Activated T-cell treated with anti-CD3 and anti-CD28 coated beads, Interleukin-2, amount 50 U/mL, for 1 hour (primary cell): ENCODE measurements at places on chromosomes 1 and 21.

DNA sequence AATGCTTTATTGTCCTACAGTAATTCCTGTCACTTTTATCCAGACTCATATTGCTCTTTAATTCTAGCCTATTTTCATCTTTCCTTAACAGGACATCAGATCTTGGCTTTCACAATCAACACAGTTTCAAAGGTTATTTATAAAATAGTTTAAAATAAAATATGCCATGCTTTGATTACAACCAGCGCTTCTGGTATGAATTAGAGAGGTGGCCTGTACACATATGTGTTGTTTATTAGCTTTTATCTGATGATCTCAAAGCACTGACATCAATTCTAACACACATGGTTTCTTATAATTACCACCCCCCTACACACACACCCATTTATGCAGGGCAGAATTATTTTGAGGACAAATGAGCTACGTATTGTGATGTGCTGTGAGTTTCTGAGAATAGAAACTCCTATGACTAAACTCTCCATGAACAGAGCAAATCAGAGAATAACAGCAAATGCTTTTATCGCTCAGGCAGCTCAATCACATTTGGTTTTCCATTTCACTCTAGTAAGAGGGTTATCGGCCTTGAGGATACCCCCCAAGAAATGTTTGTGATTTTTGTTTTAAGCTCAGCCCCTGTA lies 18.0 kb downstream of the CD247 start:
- no peak for DNase-seq

GRCh38 chr1:186974774-186975181 lies 146.0 kb downstream of the PLA2G4A start:
- DNase-seq: no peak

DNA sequence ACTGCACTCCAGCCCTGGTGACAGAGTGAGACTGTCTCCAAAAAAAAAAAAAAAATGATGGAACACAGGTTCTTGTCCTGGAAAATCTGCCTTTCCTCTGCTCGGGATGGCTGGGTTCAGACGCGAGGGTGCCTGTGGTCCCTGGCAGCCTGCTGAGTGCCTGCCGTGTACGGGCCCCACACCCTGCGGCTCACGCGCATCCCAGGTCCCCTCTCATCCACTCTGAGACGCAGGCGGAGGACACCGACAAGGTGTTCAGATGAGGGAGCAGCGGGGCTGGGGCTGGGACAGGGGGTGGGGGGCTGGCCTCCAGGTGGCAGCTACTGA lies 4.3 kb upstream of the ANKRD65 start:
- no peak for DNase-seq

- no peak for DNase-seq
Measured at GRCh38 chr1:56531624-56532349, 47.6 kb downstream of the PLPP3 start.

DNA sequence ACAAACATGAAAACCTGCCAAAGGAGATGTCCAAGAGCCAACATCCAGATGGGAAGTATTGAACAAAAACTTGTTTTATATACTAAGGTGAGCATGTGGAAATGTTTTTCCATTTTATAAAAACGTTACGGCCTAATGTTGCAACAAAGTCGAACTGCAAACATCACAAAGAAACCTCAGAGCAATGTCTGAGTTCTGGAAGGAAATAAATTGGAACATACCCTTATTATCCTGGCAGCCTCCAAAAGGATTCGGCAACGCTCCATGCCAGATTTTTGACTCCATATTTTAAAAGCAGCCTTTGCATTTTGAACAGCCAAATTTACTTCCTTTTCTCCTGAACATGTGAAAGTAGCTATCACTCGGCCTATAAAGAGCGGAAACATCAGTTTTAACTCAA lies 3.3 kb downstream of the ALDH9A1 start:
- no peak for DNase-seq

- no peak for DNase-seq
Measured at GRCh38 chr1:190456129-190456528, 21.5 kb downstream of the BRINP3 start.

DNA sequence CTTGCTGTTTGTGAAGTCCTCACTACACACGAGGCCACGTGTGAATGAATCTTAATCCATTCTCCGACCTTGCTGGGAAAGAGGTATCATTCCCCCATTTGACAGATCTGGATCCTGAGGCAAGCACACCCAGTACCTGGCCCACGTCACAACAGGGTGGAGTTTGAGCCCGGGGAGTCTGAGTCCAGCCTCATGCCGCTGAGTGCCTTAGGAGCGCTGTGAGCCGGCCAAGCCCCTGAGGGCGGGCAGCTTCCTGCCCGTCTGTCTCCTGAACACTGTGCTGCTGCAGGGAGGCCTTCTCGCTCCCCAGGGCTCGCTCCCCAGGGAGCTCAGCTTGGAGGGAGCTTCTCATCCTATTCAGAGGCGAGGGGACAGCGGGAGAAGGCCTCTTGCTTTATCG lies 29.7 kb downstream of the SLC45A1 start:
- no peak for DNase-seq

DNA sequence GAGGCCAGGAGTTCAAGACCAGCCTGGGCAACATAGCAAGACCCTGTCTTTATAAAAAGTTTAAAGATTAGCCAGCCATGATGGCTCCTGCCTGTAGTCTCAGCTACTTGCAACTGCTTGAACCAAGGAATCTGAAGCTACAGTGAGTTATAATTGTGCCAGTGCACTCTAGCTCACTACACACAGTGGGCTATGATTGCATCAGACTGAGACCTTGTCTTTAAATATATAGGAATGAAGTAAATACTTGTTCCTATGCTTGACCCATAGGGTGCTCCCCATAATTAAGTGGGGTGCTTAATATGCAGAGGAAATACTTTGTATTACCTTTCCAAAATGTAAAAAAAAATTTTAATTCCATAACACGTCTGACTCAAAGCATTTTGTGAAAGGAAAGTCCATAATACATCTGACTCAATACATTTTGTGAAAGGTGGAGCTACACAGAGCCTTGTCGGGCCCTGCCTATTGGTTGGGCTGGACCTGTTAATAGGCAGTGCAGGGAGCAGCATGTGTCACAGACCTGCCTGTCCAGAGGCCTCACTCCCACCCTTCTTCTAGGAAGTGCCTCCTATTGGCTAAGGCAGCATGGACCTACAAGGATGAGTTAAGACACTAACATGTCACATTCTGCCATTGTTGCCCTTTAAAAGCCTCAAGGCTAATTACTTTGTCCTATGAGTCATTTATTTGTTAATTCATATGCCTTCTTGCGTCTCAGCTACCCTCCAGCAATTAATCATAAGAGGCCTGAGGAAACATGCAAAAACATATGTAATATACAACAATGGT lies 33.6 kb downstream of the CD58 start:
- DNase-seq: no peak

- DNase-seq: no peak
Measured at GRCh38 chr1:34024485-34024884, 140.5 kb downstream of the CSMD2 start.

DNA sequence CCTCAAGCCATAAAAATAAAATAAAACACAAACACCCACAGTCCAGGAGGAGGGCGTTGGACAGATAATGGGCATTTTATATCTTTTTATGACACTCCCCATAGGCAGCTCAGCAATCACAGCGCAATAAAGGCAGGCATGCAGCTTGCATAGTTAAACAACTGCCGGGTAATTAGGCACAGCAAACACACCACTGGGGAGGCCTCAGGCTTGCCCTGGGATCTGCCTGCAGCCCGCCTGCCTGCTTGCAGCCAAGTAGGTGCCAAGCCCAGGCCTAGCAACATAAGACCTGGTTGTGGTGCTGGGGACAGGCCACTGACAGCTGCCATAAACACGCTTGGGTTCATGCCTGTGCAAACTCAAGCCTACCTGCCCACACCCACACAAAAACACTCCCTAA lies 54.2 kb downstream of the DMAP1 start:
- no peak for DNase-seq

GRCh38 chr1:200028586-200029034 lies 1.1 kb downstream of the NR5A2 start:
- no peak for DNase-seq

GRCh38 chr21:41759926-41760325 lies 6.9 kb downstream of the RIPK4 start:
- DNase-seq: no peak

- no peak for DNase-seq
Measured at GRCh38 chr1:180854456-180854855, 58.2 kb upstream of the KIAA1614 start.

GRCh38 chr1:176853503-176853902 lies 311.0 kb downstream of the ASTN1 start:
- DNase-seq: no peak

GRCh38 chr21:41068496-41068895 lies 99.5 kb upstream of the BACE2 start:
- no peak for DNase-seq

DNA sequence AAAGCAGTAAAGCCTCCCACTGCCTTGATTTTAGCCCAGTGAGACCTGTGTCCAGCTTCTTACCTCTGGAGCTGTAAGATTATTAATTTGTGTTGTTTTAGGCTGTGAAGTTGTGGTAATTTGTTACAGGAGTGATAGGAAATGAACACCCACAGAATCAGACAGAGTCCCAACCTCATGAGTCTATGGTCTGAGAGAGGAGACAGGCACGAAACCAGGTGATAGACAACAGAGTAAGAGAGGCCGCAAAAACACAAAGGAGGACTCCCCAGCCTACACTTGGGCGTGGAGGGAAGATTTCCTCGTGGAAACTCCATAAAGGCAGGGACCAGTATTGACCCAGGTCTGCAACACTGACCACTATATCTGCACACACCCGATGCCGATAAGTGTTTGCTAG lies 234.6 kb upstream of the JUN start:
- no peak for DNase-seq

- no peak for DNase-seq
Measured at GRCh38 chr1:228291906-228292608, 84.2 kb downstream of the OBSCN start.

GRCh38 chr21:43916691-43917514 lies 51.9 kb downstream of the AGPAT3 start:
- DNase-seq: peak; percentile 71

GRCh38 chr1:5453347-5453746 lies 538.9 kb downstream of the NPHP4 start:
- no peak for DNase-seq

- DNase-seq: no peak
Measured at GRCh38 chr1:43874716-43875115, 58.9 kb upstream of the ARTN start.

- no peak for DNase-seq
Measured at GRCh38 chr1:226960944-226961765, 21.1 kb downstream of the COQ8A start.

GRCh38 chr1:33516891-33517567 lies 44.6 kb downstream of the ZSCAN20 start:
- DNase-seq: no peak

- DNase-seq: no peak
Measured at GRCh38 chr1:227362039-227362438, 43.7 kb upstream of the CDC42BPA start.

DNA sequence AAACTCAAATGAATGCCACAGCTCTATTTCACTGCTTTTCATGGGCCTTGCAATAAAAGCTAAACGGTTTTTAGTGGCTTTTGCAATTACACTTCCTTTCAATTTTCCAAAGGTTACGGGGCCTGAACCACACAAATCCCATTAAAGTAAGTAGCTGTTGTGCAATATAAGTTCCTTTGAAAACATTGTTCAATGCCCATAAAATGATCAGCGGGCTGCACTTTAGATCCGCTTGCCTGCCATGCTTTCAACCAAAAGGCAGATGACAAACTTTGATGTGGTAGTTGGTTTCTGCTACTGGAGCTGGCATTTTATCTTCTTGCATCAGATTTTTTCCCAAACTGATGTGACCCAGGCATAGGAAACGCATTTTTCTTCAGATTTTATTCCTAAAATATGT lies 50.2 kb downstream of the PRRX1 start:
- DNase-seq: no peak

GRCh38 chr1:178263341-178263740 lies 169.4 kb downstream of the RASAL2 start:
- no peak for DNase-seq

DNA sequence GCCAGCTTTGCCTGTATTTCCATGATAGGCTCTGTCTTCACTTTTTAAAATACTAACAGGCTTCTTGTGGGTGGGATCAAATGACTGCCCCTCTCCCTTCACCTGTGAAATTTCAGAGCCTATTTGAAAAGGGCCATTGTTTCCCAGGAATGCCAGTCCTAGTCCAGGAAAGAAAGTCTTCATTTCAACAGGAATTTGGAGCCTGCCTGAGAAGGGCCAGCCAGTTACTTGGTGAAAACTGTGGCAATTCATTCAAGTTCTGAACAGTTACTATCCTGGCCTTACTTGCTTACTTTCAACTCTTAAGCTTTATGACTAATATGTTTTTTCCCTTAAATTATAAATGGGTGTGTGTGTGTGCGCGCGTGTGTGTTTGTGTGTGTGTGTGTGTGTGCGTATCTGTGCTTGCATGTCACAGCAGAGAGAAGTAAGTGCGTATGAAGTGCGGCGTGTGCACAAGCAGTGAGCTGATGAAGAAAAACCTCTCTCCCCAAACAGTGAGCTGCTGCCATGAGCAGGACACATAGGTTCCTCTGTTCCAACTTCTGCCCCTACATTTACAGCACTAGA lies 67.5 kb upstream of the RNPC3 start:
- DNase-seq: no peak

GRCh38 chr21:33051925-33052324 lies 18.0 kb upstream of the OLIG1 start:
- DNase-seq: no peak

DNA sequence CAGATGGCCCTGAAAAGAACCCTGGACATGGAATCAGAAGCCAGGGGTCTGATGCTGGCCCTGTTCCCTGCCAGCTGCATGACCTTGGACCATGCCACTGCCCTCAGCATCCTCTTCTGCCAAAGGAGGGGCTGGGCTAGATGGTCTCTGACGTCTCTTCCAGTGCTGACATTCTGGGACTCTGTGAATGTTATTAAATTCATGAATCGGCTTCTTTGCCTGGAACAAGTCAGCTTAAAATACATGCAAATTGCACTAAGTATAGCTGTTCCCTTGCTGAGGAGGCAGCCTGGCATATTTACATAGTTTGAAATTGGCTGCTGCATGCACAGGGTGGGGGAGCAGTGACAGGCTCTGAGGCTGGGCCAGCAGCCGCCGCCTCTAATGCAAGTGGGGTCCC lies 23.8 kb downstream of the KCNA2 start:
- no peak for DNase-seq

GRCh38 chr21:33206771-33207281 lies 22.9 kb upstream of the IFNAR2 start:
- DNase-seq: no peak

DNA sequence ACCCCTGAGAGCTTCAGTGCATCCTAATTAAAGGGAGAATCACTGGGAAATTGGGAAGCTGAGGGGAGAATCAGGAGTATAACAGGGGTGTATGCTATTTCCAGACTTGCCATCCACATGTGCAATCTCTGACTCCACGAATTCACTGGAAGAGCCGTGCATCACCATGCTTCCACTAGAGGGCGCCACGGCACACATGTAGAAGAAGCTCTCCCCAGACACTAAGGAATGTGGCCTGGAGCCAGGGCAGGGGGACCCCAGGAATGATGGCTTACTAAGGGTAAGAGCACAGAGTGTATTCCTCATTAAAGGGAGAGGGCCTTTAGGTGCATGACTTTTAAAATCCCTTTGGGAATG lies 81.5 kb downstream of the ABCA4 start:
- DNase-seq: peak; percentile 43
